ENCODE measurements at places on chromosomes 7 and 10.

- DNase-seq: no peak
Measured at GRCh38 chr7:80563561-80564327, 51.9 kb upstream of the GNAT3 start.

- no peak for DNase-seq
Measured at GRCh38 chr10:115023715-115024114, 69.5 kb upstream of the ATRNL1 start.

DNA sequence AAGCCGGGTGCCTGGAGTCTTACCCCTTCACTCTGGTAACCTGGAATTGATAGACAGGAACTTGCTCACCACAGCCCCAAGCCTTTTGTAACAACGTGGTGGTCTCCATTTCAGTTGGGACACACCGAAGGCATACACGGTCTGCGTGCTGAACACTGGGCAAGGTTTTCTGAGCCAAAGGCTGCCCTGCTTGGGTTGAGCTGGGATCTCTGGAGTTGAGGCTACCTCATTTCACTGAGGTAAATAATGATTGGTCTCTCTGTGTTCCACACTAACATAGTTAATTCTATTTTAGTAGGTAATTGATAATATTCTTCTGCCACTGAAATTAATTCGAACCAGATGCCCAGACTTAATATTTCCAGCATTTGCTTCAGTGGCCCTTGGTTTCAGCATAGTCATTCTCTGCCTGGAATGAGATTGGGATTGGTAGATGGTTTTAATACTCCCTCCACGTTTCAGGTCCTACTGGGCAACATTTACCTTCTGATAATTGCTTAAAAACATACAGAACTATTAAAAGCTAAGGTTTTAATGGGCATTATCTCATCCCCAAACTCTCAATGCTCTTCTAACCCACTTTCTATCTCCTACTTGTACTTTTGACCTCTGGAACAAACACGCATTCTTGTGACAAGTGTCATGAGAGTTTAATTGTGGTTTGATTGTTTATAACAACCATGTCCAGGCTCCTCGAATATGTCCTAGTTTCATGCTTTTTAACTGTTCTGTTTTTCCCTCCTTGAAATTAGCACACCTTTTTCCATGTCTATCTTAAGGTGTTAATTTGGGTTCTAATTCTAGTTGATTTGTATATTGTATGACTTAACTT lies 202.3 kb upstream of the KLF6 start:
- peak; percentile 19 for DNase-seq

DNA sequence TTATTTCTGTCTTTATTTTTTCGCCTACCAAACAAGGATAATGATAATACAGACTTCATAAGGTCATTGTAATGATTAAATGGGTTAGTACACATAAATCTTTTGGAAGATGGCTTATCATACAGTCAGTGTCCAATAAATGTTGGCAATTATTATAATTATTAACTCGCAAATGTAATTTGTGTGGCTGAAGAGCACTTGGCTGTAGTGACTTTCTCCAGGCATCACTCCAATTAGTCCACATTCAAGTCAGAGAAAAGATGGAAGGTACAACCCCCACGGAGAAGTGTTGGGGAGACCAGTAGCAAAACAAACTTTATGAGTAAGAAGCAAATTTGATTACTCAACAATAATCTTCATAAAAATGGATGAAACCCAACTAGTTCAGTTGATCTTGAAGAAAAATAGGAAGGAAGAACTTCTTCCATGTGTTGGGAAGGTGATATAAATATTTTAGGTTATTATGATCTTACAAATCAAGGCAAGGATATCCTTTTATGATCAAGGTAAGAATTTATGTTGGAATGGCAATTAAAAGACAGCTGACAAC lies 5.1 kb downstream of the AOAH start:
- no peak for DNase-seq

- DNase-seq: peak; percentile 83
Measured at GRCh38 chr10:45008524-45009161, 7.9 kb downstream of the ZNF22 start.

GRCh38 chr7:43480581-43480980 lies 102.3 kb upstream of the STK17A start:
- no peak for DNase-seq

GRCh38 chr7:134842886-134843430 lies 63.5 kb downstream of the CALD1 start:
- no peak for DNase-seq

- DNase-seq: peak; percentile 91
Measured at GRCh38 chr10:97542169-97543024, 30.2 kb upstream of the ANKRD2 start.
